ENCODE measurements at places on chromosomes 1 and 21.

GRCh38 chr1:40014812-40015594 is 25.5 kb upstream of the CAP1 start:
- DNase-seq, result peak; percentile 46

DNA sequence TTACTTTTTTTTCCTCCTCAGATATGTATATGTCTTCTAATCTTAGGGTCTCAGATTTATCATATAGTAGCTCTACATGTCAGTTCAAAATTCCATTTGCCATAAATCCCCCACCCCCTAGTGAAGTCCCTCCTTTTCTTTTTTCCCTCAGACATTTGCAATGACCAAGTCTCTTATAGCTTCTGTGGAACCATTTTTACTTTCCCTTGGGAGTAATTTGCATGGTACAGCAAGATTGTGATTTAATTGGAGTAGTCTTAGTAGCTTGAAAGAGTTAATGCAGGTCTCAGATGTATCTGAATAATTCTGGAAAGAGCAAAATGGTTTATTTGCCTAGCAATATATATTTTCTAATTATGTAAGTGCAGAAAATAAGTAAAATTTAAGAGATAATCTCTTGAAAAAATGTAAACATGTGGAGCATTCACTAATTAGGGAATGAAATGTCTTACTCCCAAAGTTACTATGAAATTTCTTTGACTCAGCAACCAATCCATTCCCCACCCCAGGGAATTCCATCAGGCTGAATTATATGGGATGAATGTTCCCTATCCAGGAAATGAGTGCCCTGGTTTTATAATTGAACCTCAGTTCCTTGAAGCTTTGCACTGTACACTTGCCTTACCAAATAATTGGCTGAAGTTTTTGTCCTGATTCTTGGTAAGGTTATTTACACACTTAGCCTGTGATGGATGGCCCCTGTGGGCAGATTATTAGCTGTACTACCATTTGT is 267.0 kb downstream of the DNM3 start:
- no peak for DNase-seq

DNA sequence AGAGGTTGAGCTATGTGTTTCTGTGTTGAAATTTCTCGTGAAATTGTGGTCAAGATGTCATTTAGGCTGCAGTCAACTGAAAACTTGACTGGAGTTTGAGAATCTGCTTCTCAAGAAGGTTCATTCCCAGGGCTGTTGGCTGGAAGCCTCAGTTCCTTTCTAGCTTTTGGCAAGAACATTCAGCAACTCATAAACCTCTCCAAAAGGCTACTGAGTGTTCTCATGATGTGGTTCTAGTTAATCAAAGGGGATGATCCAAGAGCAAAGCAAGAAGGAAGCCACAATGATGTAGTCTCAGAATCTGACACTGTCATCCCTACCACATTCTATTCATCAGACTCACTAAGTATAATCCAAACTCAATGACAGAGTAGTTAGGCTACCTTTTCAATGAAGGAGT is 66.6 kb downstream of the SPATA6 start:
- DNase-seq, result no peak

GRCh38 chr1:37420456-37420855 is 53.9 kb upstream of the ZC3H12A start:
- DNase-seq, result no peak

All from stimulated activated CD8-positive, alpha-beta memory T cell treated with anti-CD3 and anti-CD28 coated beads, Interleukin-4, amount 100 ng/mL, for 48 hours (primary cell).